GM04503 (cell line): ENCODE measurements at places on chromosomes 6 and 20.

- DNase-seq, result no peak
Observed at GRCh38 chr6:154752022-154752421, 18.8 kb downstream of the SCAF8 start.

- no peak for DNase-seq
Observed at GRCh38 chr20:62496568-62497218, 20.9 kb upstream of the GATA5 start.

DNA sequence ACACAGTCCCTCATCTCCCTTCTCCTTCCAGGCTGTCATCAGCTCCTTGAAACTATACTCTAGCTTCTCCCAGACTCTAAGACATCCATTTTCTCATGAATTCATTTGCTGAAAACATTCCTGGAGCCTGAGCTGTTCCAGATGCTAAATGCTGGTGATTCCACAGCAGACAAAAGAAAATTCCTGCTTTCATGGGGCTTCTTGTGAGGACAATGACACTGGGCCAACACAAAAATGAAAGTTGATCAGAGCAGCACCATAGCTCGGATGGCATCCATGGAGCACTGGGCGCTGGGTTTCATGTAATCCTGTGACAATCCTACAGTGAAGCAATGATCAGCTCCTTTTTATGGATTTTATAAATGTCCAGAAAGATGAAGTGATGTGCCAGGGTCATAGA is 47.4 kb upstream of the STX16 start:
- DNase-seq, result peak; percentile 59

DNA sequence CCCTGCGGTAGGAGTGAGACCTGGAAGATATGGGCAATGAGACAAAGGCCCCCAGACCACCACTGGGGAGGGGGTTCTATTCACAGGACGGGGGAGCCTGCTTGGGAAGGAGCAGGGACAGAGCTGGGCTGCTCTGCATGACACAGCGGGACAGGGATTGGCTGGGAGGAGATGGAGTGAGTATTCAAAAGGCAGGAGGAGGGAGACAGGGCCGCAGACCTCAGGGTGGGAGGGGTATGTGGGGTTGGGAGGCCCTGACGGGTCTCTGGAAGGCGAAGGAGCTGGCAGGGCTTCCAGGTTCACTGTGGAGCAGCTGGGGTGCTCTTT is 60.8 kb upstream of the RPS6KA2 start:
- DNase-seq, result no peak

GRCh38 chr20:59955131-59955796 is 3.0 kb upstream of the CDH26 start:
- no peak for DNase-seq

DNA sequence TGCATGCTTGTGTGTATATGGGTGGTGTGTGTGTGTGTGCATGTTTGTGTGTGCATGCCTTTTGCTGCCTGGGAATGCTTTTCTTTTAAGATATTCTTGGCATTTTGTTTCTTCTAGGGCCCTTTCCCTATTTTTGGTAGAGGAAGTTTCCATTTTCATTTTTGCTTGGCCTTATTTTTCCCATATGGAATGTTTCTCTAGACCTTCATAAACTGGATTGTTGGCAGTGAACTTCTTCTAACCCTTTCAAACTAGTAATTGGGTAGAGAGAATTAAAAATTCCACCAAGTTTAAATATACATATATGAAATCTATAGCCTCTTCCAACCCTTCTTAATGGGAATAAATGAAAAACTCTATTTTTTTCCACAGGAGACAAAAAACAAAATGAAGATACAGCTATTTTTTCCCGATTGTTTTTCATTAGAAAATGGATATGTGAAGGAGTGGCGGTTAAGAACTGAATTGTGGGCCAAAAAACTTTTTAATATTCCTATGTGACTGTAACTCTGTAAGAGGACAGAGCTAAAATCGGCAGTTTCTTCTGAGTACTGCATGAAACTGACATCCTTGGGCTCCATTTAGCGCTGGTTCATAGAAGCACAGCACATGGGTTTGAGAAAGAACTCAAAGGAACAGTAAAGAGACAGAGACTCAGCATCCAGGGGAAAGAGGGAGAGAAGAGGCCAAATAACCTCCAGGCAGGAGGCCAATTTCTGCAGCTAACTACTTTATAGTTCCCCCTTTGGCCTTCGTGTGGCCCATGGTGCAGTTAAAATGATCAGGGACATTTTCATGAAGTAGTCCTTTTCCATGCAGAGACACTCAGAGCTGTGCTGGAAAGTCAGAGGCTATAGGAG is 102.1 kb downstream of the TMEM170B start:
- no peak for DNase-seq

DNA sequence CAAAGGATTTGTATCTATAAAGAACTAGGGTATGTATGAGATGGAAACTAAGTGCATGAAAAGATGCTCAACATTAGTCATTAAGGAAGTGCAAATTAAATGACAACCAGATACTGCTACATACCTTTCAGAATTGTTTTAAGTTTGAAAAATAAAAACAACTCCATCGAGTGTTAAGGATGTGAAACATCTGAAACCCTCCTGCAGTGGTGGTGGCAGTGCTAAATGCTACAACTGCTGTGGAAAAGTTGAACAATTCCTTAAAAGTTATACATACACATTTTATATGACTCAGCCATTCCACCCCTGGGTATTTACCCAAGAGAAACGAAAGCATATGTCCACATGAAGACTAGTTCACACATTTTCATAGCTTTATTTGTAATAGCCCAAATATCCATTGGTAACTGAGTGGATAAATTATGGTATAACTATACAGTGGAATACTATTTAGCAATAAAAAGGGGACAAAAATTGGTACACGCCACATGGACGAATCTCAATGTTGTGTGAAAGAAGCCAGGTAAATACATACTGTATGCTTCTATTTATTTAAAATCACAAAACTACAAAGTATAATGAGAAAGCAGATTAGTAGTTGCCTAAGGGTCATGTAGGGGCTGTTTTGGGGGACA is 10.6 kb downstream of the ARMH2 start:
- no peak for DNase-seq

DNA sequence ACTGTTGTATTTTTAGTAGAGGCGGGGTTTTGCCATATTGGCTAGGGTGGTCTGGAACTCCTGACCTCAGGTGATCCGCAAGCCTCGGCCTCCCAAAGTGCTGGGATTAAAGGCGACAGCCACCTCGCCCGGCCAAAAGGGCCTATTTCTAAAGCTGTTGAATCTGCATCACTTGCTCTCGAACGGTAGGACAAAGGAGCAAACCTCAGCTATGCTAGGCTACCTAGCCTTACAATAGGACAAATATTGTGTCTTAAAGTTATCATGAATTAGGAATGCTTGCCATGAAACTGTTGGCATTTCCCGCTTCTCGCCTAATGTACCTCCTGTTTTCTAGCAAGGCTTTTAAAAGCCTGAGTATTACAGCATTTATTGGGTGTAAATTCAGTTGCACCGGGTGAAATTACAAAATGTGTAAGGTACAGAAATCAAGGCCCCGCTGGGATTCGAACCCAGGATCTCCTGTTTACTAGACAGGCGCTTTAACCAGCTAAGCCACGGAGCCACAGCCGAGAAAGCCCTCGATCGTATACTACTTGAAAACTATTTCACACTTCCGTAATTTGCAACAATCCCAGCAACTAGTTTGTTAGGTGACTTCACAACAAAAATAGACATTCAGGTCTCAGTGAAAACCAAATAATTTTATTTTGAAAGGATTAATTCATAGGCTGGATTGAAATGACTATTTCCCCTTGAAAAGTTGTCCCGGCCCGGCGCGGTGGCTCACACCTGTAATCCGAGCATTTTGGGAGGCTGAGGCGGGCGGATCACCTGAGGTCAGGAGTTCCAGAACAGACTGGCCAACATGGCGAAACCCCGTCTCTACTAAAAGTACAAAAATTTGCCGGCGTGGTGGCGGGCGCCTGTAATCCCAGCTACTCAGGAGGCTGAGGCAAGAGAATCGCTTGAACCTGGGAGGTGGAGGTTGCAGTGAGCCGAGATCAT is 211.6 kb upstream of the ZNF184 start:
- peak; percentile 37 for DNase-seq

DNA sequence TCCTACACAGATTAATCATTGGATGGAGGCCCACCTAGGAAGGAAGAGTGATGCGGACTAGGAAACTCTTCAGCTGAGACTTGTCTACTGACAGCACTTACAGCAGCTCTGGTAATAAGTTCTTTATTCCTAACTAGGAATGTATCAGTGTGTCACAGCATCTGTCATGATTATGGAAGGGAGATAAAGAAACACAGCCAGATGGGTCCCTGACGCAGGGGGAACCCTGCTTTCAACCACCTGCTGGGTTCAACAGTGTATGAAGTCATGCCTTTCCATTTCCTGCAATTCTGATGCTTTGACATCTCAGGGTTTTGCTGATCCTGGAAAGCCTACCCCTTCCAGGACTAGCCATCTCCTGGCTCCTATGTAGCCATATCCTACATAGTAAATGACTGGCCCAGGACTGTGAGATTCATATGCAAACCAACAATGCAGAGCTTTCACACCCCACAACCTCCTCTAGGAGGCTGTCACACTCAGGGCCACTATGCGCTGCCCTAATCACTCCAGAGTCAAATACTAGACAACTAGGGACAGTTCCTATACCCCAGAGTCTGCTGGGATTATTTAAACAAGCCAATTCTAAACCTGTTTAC is 29.0 kb upstream of the MANEA start:
- no peak for DNase-seq

- DNase-seq, result peak; percentile 18
Observed at GRCh38 chr6:125858427-125859320, 67.9 kb downstream of the NCOA7 start.

DNA sequence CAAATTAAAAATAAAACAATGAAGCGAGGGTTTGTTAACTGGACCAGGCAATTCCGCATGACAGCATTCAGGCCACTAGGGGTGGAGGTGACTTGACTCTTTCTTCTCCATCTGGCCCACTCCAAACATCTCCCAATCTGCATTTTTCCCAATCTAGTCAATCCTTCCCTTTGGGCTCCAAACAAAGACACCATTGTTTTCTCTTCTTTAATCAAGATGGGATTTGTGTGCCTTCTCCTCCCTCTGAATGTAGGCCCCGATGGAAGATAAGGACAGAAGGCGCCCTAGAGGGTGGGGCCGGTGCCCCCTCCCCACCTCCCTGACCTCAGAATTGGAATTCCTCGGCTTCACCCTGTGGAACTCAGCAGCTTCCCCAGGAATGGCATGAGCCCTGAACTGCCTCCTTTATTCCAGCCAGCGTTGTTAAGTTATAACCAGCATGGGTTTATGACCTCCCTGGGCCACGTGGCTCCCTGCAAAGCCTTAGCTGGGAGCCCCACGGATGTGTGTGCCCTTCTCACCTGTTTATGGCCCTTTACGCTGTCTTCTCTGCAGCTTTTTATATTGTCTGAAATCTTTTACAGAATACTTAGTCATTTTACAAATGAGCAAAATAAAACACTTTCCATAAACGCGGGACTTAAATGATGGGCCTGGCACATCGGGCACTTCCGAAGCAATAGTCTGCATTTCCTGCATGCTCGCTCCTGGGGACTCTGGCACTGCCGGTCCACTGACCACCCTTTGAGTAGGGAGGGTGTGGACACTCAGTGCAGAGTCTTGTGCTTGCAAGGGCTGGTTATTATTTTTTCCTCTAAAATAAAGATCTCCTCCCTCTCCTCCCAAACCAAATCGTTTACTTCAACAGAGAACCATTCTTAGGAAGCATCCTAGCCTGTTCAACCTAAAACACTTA is 24.5 kb downstream of the OVOL2 start:
- no peak for DNase-seq

- DNase-seq, result no peak
Observed at GRCh38 chr20:755941-756340, 12.4 kb downstream of the SLC52A3 start.
